ENCODE measurements at places on chromosomes 6 and 20.

- no peak for DNase-seq
Measured at GRCh38 chr6:44034391-44034861, 92.8 kb downstream of the MRPL14 start.

DNA sequence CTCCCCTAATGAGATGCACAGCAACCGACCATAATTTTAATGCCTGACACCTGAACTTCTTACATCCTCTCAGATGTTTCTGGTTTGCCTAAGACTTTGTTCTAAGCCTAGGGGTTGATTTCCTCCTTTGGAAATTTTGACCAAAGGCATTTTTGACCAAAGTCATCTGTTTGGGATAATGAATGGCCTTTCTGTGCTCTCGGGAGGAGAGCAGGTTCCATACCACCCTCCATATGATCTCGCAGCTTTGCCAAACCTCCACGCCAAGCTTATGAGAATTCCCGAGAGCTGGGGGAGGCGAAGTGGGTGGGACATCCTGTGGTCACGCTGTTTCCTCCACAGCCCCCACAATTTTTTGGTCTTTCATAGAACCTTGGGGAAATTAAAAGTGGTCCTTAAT lies 91.7 kb downstream of the SCML4 start:
- DNase-seq = no peak

DNA sequence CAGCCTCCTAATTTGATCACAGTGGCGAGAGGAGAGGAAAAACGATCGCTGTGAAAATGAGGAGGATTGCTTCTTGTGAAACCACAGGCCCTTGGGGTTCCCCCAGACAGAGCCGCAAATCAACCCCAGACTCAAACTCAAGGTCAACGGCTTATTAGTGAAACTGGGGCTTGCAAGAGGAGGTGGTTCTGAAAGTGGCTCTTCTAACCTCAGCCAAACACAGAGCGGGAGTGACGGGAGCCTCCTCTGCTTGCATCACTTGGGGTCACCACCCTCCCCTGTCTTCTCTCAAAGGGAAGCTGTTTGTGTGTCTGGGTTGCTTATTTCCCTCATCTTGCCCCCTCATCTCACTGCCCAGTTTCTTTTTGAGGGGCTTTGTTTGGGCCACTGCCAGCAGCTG lies 28.7 kb downstream of the SAYSD1 start:
- no peak for DNase-seq

GRCh38 chr6:159513914-159514313 lies 179.1 kb downstream of the SOD2 start:
- DNase-seq = no peak

DNA sequence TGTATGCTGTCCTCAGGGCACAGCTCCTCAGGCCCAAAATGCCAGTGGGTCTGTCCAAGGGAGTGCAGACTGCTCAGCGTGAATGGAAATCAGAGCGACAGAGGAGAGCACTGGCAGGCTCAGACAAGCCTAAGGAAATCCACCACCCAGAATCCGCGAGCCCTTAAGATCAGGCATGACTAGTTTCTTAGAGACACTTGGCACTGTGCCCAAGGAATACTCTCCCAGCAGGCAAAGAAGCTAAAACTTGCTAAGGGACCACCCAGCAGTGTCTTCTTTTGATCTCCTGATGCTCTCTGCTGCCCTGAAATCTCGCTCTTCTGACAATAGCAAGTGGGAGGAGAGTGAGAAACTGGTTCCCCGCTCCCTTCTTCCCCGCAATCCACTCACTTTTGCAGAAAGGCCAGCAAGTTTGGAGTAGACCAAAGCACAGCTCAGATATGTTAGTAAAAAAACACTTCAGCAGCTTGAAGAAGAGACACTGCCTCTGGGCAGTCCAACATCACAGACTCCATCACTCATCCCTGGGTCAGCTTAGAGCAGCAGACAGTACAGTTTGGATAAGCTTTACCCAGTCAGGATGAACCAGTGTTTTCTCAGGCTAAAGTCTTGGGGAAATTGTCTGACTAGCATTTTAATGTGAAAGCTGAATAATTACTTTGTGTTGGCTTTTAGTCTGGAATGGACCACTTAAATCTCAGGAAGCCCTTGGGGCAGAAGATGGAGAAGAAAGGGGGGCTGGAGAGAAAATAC lies 32.4 kb downstream of the TRAF3IP2 start:
- no peak for DNase-seq

DNA sequence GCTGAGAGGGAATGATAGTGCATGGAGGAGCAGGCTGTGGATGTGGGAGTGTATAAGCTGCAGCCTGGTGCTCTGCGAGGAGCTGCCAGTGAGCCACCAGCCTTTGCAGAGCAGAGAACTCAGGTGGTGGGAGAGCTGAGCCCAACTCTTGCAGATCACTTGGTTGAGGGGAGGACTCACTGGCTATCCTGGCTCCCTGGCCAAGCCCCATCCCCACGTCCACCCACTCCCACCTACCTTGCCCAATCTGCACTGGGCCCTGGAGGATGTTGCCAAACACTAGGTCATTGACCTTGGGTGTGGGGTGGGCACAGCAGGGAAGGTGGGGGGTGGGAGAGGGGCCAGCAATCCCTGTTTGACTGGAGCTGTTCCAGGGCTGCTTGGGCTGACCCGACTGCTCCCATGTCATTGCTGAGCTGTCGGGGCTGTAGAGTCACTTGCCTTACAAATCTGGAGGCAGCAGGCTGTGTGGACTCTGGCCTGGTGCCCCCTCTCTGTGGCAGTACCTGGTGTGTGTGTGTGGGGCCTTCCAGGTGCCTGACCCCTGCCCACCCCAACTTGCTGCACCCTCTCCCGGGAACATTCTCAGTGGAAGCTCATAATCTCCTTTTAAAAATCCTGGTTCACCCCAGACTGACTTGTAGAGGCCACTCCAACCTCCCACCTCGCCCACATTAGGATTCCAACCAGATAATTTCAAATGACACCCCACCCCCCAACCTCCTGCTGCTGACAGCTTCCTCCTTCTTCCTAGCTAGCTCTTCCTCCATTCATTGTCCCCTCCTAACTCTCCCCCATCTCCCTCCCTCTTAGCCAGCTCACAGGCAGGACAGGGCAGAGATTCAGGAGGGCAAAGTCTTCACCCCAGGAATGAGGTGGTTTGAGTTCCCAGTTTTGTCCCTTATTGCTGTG lies 162.3 kb downstream of the MRPL14 start:
- no peak for DNase-seq

DNA sequence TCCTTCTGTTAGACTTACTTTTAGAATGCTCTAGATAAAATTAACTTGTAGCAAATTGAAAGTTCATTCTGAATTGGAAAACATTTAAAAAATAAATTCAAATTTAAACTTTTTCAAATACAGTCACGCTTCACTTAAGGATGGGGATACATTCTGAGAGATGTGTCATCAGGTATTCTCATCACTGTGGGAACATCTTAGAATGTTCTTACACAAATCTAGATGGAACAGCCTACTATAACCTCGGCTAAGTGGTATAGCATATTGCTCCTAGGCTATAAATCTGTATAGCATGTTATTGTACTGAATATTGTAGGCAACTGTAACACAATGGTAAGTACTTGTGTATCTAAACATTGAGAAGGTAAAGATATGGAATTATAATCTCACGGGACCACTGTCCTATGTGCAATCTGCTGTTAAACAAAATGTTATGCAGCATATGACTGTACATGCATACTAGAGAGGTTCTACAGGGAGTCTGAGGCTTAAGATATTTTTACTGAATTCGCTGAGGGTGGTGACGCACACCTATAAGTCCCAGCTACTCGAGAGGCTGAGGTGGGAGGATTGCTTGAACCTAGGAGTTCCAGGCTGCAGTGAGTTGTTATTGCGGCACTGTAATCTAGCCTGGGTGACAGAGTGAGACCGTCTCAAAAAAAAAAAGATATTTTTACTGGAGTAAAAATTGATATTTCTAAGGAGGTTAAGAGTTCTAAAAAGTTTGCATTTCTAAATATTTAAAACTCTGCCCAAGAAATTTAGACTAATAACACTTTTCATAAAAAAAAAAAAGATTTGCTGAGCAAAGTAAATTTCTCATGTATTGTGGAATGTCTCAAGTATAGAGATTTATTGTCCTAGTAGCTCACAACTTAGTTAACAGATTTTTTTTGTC lies 87.3 kb upstream of the TULP1 start:
- DNase-seq = no peak

GRCh38 chr20:17457079-17457478 lies 74.1 kb downstream of the BFSP1 start:
- DNase-seq = no peak

GRCh38 chr6:46011188-46012085 lies 4.2 kb downstream of the CLIC5 start:
- DNase-seq = peak; percentile 59

- DNase-seq = no peak
Measured at GRCh38 chr6:113591896-113592827, 265.0 kb upstream of the MARCKS start.

- no peak for DNase-seq
Measured at GRCh38 chr6:9437836-9438235, 977.0 kb downstream of the TFAP2A start.

DNA sequence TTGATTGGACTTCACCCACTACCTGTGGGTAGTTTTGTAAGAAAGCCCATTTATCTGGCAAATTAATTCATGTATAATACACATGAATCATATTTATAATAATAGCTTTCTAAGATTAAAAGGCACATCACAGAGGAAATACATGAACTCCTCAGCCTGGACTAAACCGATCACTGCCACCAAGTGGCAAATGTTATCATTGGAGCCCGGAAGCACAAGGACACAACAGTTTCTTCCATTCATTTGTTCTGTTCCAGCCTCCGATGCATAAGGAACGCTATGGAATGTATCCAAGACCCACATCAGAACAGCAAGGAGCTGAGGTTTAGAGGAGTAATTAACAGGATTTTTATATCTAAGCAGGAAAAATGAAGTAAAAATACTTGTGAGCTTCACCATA lies 13.9 kb upstream of the IPCEF1 start:
- no peak for DNase-seq

DNA sequence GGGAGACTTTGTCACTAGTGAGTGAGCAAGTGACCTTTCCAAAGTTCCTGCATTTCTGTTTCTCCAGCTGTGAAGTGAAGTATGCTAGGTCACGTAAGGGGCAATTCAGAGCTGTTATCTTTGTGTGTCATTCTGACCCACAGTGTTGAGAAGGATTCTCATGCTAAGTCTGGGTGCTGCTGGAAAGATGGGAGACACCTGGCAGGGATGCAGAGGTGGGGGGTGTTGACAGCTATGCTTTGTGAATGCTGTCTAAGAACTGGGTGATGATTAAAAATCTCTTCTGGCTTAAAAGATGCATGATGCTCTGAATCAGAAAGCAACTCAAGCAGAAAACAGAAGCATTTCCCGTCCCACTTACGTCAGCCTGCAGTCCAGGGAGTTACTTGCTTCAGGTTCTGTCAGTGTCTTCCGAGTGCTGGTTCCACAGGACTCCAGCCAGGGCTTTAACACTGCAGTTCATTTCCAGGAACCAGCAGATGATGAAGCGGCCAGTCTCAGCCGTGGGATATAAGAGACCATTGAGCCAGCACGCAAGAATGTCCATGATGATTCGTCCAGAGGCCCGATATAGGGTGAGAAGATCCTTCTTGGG lies 30.9 kb upstream of the ASXL1 start:
- DNase-seq = no peak

- DNase-seq = no peak
Measured at GRCh38 chr20:44083220-44083933, 103.6 kb downstream of the JPH2 start.

GRCh38 chr6:112606656-112607435 lies 259.7 kb downstream of the RFPL4B start:
- DNase-seq = no peak

DNA sequence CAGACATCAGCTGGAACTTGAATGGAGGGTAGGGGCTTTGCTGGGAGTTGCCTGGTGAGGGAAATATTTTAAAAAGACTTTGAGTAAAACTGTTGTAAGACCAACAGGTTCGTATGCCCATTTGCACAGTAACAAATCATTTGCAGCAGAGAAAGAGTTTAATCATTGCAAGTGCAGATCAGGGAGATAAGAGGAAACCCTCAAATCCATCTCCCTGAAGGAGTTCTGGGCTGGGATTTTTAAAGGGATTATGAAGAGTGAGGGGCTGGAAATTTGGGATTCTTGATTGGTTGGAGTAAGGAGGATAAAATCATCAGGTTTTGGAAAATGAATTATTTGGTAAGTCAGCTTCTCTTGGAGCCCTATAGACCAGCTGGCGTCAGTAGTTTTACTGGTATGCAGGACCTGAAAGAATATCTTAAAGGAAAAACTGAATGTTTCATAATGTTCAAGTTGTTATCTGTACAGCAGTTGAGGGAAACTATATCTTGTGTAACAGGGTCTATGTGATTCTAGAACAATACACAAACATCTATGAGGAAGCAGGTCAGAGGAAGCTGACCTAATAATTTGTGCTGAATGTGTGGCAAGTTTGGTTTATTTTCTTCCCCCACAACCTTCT lies 295.5 kb downstream of the PLCB1 start:
- no peak for DNase-seq

DNA sequence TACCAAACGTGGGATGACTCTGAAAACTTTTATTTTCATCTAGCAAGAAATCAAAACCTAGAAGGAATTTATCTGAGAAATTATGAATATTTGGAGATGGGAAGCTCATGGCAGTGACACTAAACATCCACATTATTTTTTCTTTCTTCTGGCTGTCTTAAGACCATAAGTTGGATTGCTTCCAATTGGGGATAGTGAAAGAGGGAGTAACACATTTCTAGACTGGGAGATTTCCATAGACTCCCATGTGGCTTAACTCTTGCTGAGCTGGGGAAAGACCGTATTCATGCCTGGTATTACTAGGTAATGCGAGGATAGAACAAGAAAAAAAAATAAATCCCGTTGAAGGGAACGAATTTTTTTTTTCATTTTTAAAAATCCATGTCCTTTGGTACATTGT lies 120.0 kb downstream of the UTRN start:
- DNase-seq = no peak

DNA sequence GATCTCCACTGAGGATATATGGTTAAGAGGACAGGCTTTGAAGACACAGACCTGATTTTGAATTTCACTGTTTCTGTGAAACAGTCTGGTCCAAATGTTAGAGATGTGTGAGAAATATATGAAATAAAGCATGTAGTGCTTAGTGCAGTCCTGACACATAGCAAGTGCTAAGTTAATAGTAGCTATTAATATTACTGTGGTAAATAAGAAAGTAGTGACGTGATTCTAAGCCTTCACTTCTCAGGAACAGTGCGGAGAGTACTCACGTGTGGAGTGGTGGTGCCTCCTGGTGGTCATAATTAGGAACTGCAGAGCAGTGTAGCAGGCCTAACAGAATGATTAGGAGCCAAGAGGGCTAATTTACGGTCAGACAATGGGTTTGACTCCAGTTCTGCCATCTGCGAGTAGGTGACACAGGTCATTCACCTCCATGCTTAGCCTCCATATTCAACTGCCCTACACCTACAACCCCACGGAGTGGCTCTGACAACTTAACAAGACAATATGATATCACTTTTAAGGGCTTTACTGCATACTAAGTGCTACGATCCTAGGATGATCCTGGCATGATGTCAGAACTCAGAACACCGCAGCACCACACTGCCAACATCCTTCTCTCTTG lies 106.2 kb downstream of the JPH2 start:
- peak; percentile 81 for DNase-seq

DNA sequence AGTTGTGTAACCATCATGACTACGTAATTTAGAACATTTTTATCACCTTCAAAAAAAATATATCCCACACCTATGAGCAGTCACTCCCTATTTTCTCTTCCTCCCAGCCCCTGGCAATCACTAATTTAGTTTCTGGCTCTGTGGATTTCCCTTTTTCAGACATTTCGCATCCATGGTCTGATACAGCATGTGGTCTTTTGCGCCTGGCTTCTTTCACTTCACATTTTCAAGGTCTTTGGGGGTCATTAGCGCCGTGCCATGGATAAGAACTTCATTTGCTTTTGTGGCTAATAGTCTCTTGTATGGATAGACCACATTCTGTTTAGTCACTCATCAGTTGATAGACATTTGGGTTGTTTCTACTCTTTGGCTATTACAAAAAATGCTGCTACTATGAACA lies 44.9 kb upstream of the DUSP22 start:
- no peak for DNase-seq
